ENCODE measurements at places on chromosomes 6 and 20. TPM values are rescaled to one million over a fixed set of nuclear protein-coding genes. Genes with fewer than 3 reads are reported as not detected.

BPIFB1 gene
- not detected for total RNA-seq

ENPP4 gene
- 4.1 TPM for total RNA-seq

GRCh38 chr6:158068893-158069799, 87.5 kb downstream of the SYNJ2 start:
- peak; percentile 84 for DNase-seq

GFOD1 gene
- total RNA-seq: 20.1 TPM

GRCh38 chr6:132400555-132400882, 756 bp downstream of the MOXD1 start:
- DNase-seq: no peak

PAX1 gene
- total RNA-seq: not detected

DNA sequence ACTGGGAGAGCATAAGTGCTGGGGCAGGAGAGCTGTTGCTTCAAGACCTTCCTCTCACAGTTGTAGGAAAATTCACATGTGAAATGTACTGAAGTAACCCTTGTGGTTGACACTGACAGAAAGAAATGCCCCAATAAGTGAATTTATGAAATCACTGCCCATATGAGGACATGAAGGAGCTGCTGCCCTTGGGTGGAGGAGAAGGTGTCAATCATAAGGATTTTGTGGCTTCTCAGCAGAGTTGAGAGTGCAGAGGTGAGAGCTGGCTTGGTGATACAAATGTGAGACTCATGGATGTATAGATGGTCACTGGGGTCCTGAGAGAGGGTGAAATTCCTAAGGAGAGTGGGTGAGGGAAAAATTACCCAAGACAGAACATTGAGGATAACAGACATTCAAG, 33.9 kb upstream of the CMTR1 start:
- no peak for DNase-seq

SCRT2 gene
- not detected for total RNA-seq

MCCD1 gene
- total RNA-seq: not detected

- no peak for DNase-seq
Observed at GRCh38 chr20:46177768-46178167, 59.7 kb downstream of the CD40 start.

DNA sequence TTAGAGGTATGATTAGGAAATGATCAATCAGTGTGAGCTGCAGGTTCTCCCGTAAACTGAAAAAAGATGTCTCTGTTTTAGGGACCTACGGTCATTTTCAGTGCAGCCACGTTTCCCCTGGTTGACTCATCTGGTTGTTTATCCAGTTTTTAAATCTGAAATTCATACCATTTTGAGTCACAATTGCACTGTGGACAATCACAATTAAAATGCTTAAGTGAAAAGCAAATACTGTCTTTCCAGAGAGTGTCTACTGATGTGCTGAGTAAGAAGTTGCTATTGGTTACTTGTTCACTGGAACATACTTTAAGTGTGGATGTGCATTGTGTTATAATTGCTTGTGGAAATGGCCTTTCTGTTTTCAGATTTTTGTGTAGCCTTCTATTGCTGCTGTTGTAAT, 305.1 kb upstream of the SASH1 start:
- no peak for DNase-seq

DNA sequence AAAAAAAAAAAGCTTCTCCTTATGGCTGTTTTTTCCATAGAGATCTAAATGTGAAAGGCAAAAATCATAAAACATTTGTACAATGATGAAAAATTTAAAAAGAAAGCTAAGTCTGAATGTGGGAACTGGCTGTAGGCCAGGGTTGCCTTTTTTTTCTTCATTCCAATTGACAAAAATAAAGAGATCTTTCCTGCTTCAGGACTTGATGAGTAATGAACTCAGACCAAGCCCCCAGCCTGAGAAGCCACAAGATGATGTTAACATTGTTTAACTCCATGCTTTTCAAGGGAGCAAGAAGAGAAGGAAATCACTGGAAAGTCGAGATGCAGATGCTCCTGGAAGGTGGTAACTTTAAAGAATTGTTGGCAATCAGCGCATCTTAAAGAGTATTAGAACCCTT, 41.4 kb downstream of the TRMT6 start:
- no peak for DNase-seq

GRCh38 chr6:76230711-76231110, 158.2 kb upstream of the IMPG1 start:
- DNase-seq: no peak

ANKRD66 gene
- not detected for total RNA-seq

TSPO2 gene
- not detected for total RNA-seq

- DNase-seq: no peak
Observed at GRCh38 chr6:20306491-20306890, 94.2 kb upstream of the MBOAT1 start.

- DNase-seq: no peak
Observed at GRCh38 chr6:134724771-134725340, 225.0 kb downstream of the ALDH8A1 start.
